ENCODE measurements at places on chromosomes 3 and 15. TPM values are rescaled to one million over a fixed set of nuclear protein-coding genes. Genes with fewer than 3 reads are reported as not detected.
A peak's percentile ranks its signal among the peaks of the same experiment; 100 is the strongest.

Gene OXSM
- 13.1 TPM for total RNA-seq

GRCh38 chr15:101161656-101162055, 90.2 kb downstream of the CHSY1 start:
- no peaks in the 10 kb centered on the region for H3K27me3 ChIP-seq
- H3K4me1 ChIP-seq, result no peaks in the 10 kb centered on the region
- no peak for DNase-seq
- H3K4me3 ChIP-seq, result no peak overlapping the region

- no peak for DNase-seq
- H3K4me3 ChIP-seq, result no peak overlapping the region
- H3K4me1 ChIP-seq, result no peaks in the 10 kb centered on the region
- H3K27me3 ChIP-seq, result no peaks in the 10 kb centered on the region
These were observed 31.2 kb downstream of the BCHE start for GRCh38 chr3:165805946-165806561.

Gene ZNF774
- total RNA-seq, result 0.51 TPM

DNA sequence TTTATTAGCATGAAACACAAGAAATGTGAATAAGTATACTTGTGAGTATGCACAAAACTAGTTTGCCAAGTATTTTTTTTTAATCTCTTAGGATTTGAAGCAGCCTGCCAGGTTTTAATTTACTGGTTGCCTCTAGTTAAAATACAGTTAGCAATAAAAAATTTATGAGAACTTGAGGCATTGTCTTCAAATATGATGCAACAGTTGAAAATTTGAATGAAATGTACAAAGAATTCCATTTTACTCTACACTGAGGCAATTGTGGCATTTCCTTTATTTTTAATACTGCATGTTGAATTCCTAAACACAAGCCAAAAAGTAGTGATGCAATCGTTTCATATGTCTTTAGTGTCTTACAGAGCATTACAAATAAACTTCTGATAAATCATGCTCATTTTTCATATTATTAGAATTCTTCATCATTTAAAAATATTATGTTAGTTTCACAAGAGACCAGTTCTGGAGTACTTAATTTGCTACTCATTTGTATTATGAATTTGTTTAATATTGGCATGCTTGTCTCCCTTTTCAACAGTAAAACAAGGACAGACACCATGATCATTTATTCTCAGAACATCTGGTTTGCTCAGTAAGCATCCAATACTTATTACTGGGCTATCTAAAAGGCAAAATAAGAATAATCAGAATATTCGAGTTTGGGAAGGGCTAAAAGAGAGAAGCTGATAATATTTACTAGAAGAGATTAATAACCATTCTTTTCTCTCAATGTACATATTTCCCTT, 124.8 kb upstream of the PTX3 start:
- H3K4me1 ChIP-seq, result peaks cover 19% of the 10 kb centered on the region
- H3K27ac ChIP-seq, result peak overlapping the region; percentile 64
- no peaks in the 10 kb centered on the region for H3K36me3 ChIP-seq
- H3K4me3 ChIP-seq, result no peak overlapping the region
- H3K27me3 ChIP-seq, result no peaks in the 10 kb centered on the region

Gene RARB
- total RNA-seq, result not detected

DNA sequence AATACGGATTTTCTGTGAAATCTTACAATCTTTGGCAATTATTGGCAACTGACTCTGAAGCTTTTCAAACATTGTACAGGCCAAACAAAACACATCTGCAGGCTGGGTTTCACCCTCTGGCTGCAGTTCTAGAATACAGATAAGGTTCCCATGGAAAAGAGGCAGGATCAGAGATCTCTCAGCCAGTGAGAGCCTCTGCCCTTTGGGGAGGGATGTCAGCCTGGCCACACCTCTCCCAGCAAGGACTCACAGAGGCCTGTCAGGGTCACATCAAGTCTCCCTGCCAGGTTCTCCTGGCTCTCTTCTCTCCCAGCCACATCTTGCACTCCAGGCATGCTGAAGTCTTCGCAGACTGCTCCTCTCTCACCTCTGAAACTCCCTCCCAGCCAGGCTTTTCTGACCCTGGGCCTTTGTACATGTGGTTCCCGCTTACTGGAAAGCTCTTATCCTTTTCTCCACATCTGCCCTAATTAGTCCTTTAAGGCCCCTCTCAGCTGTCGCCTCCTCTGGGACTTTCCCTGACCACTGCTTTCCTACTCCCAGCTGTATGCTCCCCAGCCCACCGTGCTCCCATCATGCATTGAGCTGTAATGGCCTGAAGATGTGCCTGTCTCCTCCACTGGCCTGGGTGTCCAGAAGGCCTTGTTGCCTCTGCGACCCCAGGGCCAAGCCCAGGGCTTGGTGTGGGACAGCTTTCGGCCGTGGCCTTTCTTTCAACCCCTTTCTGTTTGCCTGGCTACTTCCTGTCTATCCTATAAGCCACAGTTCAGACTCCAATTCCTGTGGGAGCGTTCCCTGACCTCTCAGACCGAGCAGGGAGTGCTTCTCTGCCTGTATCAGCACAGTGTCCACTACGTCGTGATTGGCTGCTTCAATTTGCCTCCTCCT, 4.3 kb downstream of the RBP1 start:
- H3K27me3 ChIP-seq, result peaks cover 10% of the 10 kb centered on the region
- H3K4me1 ChIP-seq, result peaks cover 7% of the 10 kb centered on the region
- no peak overlapping the region for H3K27ac ChIP-seq
- no peak overlapping the region for H3K4me3 ChIP-seq

All from GM23248 (cell line).